Activated T-helper 1 cell treated with anti-CD3 and anti-CD28 coated beads, Interleukin-12 subunit alpha, Interleukin-12 subunit beta, Interleukin-2, Interleukin-4 antibody, amounts not matched to agents 30 ng/mL and 10 ng/mL and 1 ng/mL, durations not matched to agents 14 hours and 24 hours and 36 hours (primary cell): ENCODE measurements at places on chromosomes 12 and 14. TPM values are rescaled to one million over a fixed set of nuclear protein-coding genes. Genes with fewer than 3 reads are reported as not detected.

- DNase-seq, result no peak
Measured at GRCh38 chr14:54136894-54137613, 180.4 kb upstream of the BMP4 start.

GRCh38 chr14:104692939-104693315, 3.5 kb downstream of the INF2 start:
- no peak for DNase-seq

DNA sequence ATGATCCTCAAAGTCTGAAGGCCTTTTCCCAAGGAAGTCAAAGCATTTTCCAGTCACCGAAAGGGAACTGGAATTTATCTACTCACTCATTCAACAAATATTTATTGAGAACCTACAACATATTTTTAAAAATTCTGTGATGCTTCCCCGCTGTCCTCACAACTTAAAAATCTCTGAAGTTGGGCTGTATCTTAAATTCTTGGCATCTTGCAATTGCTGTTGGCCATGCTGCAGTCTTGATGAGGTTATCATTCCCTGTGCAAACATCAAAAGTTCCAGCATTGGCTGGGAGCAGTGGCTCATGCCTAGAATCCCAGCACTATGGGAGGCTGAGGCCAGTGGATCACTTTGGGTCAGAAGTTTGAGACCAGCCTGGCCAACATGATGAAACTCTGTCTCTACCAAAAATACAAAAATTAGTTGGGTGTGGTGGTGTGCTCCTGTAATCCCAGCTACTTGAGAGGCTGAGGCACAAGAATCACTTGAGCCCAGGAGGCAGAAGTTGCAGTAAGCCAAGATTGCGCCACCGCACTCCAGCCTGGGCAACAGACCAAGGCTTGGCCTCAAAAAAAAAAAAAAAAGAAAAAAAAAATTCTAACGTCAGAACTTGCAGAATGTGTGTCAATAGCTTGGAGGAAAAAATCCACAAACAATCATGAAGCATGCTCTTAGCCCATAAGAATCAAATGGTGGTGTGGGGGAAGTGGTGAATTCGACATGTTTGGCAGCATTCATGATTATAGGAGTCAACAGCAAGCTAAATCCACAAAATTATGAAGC, 34.9 kb downstream of the CCDC177 start:
- no peak for DNase-seq

DNA sequence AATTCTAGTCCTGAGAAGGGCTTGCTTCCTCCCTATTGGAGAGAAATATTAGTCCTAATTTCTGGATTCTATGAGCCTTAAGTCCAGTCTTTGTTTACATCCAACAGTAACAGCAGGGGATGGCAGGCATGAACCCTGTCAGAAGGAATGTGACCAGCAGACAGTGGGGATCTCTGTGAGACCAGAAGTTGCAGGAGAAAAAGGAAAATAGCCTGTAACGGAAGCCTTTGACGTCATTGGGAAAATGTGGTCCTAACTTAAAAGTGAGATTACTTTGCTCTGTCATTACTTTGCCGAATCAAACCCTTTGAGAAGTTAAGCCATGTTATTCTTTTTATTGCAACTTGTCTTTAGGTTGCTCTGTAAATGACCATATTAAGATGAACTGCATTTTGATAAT, 218.2 kb upstream of the PRICKLE1 start:
- DNase-seq, result no peak

DNA sequence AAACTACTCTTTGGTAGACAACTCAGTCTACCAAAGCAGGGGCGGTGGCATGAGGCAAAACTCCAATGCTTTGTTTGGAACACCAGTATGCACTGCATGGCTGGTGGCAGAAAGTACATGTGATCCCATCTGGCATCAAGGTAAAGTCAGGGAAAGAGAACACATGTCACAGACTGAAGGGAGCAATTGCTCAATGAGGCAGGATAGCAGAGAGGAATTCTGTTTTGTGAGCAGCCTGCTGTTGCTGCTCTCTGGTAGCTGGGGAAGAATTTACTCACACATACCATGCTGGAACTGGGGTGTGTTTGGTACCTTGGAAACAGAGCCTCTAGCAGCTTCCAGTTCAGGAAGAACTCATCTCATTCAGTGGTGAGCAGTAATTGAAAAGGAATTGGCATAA, 84.8 kb downstream of the HELB start:
- DNase-seq, result no peak

GRCh38 chr14:52253503-52253902, 14.0 kb upstream of the PTGDR start:
- no peak for DNase-seq

The OR4E2 gene
- not detected in 2 replicates for total RNA-seq

DNA sequence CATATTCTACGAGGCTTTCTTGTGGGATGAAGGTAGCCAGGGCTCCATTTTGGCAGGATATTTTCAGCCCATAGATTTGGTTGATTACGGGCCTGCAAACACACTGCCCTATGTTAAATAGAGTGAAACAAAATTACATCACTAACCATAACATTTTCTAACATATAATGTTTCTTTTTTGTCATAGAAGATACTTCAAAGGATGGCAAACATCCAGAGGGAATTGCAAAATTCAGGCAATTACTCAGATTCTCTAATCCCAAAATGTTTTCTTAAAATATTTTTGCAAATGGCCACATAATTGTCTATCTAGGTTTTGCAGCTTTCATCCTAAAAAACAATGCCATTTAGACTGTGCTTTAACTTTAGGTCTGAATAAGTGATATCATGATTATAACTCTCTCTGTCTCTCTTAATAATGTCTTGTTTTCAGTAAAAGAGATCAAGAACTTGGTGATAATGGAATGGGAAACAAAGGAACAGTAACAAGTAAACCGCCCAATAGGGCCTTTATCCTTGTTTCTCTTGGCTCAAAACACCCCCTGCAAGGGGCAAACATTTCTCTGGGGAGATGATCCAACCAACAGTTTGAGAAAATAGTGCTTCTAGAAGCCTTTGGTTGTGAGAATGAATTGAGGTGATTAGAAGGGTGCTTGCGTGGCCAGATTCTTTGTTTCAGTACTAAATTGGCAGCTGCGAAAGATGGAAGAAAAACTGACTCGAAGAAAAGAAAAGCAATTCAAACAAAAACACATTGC, 54.4 kb upstream of the BTG1 start:
- DNase-seq, result no peak

GRCh38 chr12:13433768-13434167, 237.2 kb downstream of the EMP1 start:
- no peak for DNase-seq

- peak; percentile 29 for DNase-seq
Measured at GRCh38 chr12:8033153-8034044, 883 bp downstream of the FOXJ2 start.

GRCh38 chr12:69254862-69255261, 15.5 kb downstream of the CPSF6 start:
- no peak for DNase-seq

DNA sequence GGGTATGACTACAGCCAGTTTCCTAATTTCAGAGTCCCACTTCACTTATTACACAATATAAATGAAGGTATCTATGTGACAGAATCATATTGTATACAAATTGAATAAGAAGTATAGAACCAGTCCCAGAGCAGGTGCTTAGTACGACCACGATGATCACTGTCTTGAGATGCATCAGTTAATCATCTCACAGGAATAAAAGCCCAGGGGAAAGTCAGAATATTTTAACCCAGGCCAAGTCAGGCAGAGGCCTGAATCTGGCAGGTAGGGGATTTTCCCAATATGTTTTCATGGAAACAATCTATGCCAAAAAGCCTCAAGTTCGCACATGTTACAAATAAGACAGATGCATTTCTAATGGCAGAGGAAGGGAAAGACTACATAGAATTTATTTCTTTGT, 758.4 kb downstream of the BCL11B start:
- DNase-seq, result no peak

DNA sequence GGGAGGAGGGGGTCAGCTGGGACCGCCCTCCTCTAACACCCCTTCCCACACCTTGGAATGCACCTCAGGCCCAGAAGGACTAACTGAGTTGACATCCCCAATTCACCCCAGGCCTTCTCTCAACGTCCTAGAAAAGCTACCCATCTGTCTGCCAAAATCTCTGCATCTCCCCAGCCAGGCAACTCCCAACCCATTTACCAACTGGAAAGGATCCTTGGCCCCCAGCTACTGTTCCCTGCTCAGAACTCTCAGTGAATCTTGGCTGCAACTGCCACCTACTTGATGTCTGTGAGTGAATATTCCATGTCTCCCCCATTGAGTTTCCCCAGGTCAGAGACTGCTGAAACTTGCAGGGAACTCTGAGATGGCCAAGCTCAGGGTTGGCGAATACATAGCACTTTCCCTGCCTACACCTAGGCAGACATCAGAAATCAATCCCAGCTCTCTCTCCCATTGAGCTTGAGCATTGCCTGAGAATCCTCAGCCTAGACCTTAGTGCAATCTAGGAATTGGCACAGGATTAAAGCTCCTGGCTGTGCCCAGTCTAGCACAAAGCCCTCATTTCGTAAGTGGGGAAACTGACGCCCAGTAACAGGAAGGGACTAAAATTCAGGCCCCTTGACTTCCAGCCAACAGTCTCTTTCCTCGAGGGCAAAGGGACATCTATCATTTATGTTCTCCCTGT, 71.9 kb upstream of the NCOR2 start:
- no peak for DNase-seq

GRCh38 chr12:102234599-102234998, 37.0 kb upstream of the PMCH start:
- no peak for DNase-seq

The SLC4A8 gene
- total RNA-seq, result 2.4 and 2.6 TPM in 2 replicates

The LUM gene
- total RNA-seq, result not detected in 2 replicates

DNA sequence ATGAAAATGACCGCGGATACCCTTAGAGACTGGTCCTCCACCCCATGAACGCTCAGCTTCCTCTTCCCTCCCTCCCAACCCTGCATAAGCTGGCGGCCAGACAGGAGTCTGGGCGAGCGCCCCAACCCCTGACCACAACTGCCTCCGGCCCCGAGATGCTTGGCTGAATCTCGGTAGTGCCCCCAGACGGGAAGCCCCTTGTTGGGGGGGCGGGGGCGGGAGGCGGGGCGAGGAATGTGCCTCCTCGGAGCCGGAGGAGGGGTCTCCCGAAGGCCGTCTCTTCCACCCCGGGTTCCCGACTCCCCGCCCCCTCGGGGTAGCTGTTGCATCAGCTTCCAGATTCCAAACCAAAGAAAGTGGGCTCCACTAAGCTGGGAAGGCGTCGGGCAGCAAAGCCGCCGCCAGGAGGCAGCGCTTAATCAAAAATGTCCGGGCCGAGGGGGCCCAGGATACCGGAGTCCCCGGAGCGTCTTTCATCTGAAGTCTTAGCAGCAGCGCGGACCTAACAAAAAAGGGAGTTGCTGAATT, 7.1 kb upstream of the MRPL52 start:
- DNase-seq, result peak; percentile 52

The ENDOU gene
- not detected in 2 replicates for total RNA-seq

GRCh38 chr12:106118381-106119130, 20.2 kb downstream of the NUAK1 start:
- DNase-seq, result no peak

- no peak for DNase-seq
Measured at GRCh38 chr14:90513161-90514014, 116.6 kb downstream of the CALM1 start.

- no peak for DNase-seq
Measured at GRCh38 chr12:124769163-124769530, 94.5 kb downstream of the SCARB1 start.

The SIX6 gene
- total RNA-seq, result not detected in 2 replicates

GRCh38 chr12:63163541-63163940, 12.5 kb upstream of the AVPR1A start:
- DNase-seq, result no peak
